Tibial nerve (tissue), 4 donors: ENCODE measurements at places on chromosomes 6 and 20. TPM values are rescaled to one million over a fixed set of nuclear protein-coding genes. Genes with fewer than 3 reads are reported as not detected.

NTSR1 gene
- total RNA-seq: 0.30 TPM

STX7 gene
- total RNA-seq: 92.0 TPM

FNDC1 gene
- total RNA-seq: 4.6 TPM

EYS gene
- under 0.01 TPM for total RNA-seq

SDC4 gene
- 72.5 TPM for total RNA-seq

TGM3 gene
- not detected for total RNA-seq

ACSS2 gene
- total RNA-seq: 68.4 TPM

OXT gene
- 1.8 TPM for total RNA-seq

SNAI1 gene
- 14.4 TPM for total RNA-seq

XKR7 gene
- not detected for total RNA-seq

NRSN1 gene
- total RNA-seq: not detected

FHL5 gene
- total RNA-seq: 41.6 TPM

WFDC5 gene
- not detected for total RNA-seq
